Activated CD4-positive, CD25-positive, alpha-beta regulatory T cell treated with anti-CD3 and anti-CD28 coated beads, Interleukin-2, amount 50 U/mL, for 72 hours (primary cell): ENCODE measurements at places on chromosomes 6 and 20.

- DNase-seq = no peak
Measured at GRCh38 chr20:57809661-57810172, 99.9 kb upstream of the PMEPA1 start.

DNA sequence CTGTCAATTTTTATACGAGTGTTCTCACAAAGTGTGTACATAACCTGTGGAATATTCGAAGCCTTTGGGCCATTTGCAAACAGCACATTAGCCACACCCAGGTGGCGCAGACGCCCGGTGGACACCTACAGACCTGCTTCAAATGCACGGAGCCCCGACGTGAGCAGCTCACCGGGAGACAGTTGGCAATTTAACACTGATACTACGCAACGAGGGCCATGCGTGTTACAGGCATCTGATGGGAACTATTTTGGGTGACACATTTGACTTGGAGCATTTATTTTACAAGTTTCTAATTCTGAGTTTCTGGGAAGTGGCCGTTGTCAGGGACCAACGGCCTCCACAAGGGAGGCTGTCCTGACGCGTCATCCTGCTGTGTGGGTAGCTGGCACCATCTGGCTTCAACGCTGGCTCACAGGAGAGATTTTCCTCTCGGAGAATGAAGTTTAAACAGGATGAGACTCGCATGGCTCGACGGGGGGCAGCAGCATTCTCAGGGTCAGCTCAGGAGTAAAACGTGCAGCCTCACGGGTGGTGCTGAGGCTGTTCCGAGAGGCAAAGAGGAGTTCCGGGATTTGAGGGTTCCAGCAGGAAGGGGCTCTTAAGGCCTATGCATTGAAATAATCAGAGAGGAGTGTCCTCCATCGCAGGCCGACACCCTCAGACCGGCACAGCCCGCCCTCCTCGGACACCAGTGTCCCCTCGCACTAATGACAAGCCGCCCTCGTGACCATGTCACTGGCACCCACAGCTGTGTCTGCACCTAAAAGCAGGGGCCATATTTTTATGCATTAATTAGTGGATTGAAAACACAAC is 207.4 kb downstream of the DLL1 start:
- DNase-seq = peak; percentile 29

DNA sequence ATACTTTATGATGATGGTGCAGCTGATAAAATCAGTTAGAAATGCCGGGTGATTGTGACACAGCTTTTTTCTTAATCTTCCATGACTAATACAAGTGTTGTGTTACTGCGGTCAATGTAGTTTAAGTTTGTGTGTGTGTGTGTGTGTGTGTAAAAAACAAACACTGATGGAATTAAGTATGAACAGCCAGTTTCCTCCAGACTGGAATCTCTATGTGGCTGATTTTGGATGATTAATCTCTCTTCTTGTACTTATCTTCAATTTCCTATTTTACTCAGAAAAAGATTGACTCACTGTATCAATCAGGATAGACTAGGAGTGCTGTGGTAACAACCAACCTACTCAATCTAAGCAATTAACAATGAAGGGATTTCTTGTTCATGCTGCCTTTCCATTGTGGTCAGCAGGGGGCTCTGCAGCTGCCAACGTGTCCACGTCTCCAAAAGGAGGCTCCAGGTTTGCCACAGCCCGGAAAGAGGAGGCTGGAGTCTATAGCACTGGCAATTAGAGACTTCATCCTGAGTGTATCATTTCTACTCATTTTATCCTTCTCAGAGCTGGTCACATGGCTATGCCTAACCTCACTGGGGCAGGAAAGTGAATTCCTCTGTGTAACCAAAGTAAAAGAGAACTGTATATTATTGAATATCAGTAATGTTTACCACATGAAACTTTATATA is 107.7 kb downstream of the CD109 start:
- no peak for DNase-seq

GRCh38 chr20:43824309-43825050 is 90.2 kb upstream of the TOX2 start:
- DNase-seq = no peak

DNA sequence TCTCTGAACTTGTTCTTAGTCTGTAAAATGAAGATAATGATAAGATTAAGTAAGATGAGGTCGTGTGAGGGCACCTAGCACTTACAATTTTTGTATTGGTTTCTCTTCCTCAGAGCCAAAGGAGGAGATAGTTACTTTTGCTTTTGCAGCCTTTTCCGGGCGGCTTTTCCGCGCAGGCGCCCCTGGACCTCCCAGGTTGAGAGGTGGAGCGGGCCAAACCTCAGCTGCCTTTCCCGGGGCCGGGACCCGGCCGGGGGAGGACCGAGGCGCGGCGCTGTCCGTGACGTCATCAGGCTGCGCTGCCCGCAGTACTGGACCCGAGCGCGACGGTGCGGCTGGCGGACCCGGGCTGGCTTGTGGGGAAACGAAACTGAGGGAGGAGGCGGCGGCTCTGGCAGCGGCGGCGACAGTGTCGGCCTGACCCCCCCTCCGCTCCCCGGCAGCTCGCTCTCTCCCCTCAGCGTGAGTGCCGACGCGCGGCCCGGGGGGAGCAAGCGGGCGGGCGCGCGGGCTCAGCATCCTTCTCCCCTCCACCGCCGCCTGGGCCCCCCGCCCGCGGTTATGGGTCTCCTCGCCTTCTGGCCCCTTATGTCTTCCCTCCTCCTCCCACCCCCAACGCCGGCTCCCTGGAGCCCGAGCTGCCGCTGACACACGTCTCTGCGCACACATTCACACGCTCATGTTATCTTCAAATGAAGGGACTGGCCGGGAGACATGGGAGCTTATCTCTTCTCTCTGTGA is at the start of gene CMTR1:
Gene CMTR1 (plus strand): TSS at position 306 of the 741 bp plus-strand sequence. CDS start 2,409 bp downstream, outside the sequence.
- DNase-seq = peak; percentile 96

DNA sequence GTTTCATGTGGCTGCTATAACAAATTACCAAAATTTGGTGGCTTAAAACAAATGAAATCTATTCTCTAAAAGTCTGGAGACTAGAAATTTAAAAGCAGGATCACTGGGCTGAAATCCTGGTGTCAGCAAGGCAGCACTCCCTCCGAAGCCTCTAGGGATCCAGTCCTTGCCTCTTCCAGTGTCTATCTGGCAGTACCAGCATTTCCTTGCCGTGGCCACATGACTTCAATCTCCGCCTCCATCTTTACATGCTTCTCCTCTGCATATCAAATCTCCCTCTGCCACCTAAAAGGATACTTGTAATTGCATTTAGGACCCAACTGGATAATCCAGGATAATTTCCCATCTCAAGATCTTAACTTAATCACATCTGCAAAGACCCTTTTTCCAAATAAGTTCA is 30.2 kb downstream of the ARHGAP18 start:
- no peak for DNase-seq

- peak; percentile 53 for DNase-seq
Measured at GRCh38 chr20:46010491-46011391, 2.0 kb downstream of the MMP9 start.

GRCh38 chr6:34986845-34987246 is 97.8 kb downstream of the ANKS1A start:
- DNase-seq = peak; percentile 48

GRCh38 chr6:149248693-149249369 is 68.7 kb upstream of the TAB2 start:
- DNase-seq = no peak

DNA sequence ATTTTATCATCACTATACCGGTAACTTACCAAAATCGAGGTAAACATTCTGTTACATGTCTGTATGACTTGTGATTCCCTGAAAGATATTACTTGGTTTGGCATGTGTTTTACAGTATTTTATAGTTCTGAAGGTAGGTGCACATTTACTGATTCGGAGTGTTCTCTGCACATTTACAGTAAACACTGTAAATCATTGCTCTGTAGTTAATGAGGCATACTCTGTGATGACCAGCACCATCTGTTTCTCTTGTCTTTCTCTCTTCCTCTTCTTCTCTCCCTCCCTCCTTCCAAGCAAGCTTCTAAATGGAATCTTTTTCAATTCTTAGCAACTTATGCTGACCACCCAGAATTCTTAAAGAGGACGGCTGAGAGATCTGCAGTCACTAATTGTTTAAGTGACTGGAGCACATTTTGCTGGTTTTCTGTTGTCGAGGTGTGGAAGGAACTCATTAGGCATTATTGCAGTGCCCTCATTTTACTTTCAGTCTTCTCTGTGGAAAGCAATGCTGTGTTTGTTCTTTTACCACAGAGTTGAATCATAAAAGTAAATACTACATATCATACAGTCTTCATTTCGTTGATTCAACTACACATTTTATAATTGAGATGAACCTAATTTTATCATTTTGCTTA is 126.5 kb downstream of the UTRN start:
- no peak for DNase-seq

- DNase-seq = no peak
Measured at GRCh38 chr6:117110737-117111136, 154.6 kb upstream of the VGLL2 start.

- DNase-seq = no peak
Measured at GRCh38 chr6:7148100-7148822, 40.5 kb downstream of the RREB1 start.

DNA sequence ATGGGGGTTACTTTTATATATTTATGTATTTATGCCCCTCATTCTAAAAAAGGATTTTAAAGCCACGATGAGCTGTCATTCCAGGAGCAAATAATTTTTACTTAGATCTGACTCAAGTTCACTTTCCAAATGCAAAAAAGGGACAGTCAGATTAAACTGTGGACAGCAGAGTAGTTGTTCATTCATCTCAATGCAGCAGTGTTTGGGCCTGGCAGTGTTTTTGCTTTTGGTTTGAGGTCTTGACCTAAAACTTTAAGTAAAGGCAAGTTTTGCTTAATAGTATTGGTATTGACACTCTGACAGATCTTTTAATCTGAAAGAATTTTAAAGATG is 13.9 kb downstream of the JARID2 start:
- no peak for DNase-seq

GRCh38 chr6:128694303-128695009 is 174.1 kb upstream of the PTPRK start:
- DNase-seq = no peak
